ENCODE measurements at places on chromosomes 16 and 17. TPM values are rescaled to one million over a fixed set of nuclear protein-coding genes. Genes with fewer than 3 reads are reported as not detected.

DNA sequence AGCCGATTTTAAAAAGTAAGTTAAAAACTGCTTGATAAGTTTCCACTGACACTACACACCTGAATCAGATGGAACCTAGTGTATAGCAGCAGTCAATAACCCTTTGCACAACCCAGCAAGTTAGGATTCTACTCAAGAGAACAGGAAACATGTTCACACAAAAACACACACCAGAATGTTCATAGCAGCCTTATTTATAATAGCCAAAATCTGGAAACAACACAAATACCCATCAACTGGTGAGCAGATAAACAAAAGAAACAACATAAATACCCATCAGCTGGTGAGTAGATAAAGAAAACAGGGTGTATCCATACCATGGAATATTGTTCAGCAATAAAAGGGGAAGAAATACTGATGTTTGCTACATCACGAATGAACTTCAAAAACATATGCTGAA is 2.7 kb upstream of the CDH11 start:
- no peak for DNase-seq

The P3H4 gene
- total RNA-seq: 14.0 TPM

- no peak for DNase-seq
Measured at GRCh38 chr16:50708373-50709060, 15.1 kb downstream of the NOD2 start.

DNA sequence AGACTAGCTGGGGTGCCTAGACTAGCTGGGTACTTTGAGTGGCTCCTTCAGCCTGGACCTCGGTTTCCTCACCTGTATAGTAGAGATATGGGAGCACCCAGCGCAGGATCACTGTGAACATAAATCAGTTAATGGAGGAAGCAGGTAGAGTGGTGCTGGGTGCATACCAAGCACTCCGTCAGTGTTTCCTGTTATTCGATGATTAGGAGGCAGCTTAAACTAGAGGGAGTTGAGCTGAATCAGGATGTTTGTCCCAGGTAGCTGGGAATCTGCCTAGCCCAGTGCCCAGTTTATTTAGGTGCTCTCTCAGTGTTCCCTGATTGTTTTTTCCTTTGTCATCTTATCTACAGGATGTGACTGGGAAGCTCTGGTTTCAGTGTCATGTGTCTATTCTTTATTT is 8.4 kb upstream of the TMEM235 start:
- DNase-seq: no peak

DNA sequence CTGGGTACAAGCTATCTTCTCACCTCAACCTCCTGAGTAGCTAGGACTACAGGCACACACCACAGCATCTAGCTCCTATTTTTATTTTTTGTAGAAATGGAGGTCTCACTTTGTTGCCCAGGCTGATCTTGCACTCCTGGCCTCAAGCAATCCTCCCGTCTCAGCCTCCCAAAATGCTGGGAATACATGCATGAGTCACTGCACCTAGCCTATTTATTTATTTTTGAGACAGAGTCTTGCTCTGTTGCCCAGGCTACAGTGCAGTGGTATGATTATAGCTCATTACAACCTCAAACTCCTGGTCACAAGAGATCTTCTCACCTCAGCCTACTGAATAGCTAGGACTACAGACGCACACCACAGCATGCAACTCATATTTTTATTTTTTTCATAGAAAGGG is 40.1 kb upstream of the RGS9 start:
- no peak for DNase-seq

The STAC2 gene
- total RNA-seq: 0.17 TPM

DNA sequence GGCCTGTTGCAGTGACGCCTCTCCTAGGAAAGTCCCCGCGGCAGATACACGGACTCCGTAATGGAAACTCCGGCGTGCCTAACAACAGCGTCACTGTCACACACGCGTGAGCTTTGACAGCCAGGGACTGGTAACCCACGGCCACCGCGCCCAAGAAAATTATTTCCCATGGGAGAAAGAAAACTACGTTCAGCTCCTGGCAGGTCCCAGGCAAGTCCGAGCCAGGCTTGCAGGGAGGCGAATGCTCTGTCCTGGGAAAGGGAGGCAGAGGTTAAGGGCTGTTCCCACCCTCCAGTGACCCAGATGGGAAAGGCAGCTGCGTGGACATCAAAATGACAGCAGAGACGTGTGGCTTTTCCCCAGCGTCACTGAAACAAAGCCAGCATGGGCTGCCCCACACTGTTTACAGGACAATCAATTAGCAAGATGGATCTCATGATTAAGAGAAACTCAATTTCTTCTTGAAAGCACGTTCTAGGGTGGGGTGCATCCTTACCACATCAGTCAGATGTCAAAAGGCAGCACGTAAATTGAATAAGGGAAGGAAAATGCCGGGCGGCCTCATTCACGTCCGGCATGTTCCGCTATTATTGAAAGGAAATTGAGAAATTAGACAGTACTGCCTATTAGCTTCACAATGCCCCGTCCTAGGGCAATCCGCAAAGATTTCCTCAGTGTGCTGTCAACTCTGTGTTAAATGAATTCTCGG is 82.5 kb downstream of the NXN start:
- no peak for DNase-seq

The BAIAP3 gene
- total RNA-seq: 14.6 TPM

DNA sequence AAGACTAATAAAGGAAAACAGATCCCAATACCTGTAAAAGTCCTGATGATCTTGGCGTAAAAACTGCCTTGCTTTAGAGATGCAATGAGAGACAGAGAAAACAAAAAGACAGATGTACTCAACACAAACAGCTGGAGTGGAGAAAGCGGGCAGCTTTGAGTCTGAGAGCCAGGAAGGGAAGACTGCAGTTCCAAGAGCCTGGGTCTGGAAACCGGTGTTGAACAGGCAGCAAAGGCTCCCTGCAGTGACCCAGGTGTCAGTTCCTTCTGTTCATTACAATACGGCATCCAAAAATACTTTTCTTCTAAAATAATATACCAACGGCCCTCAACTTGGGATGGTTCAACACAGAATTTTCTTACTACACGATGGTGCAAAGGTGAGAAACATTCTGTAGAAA is 29.6 kb downstream of the VPS53 start:
- no peak for DNase-seq

The FHOD1 gene
- 30.7 TPM for total RNA-seq

The MYH13 gene
- not detected for total RNA-seq

The VASN gene
- 8.4 TPM for total RNA-seq

DNA sequence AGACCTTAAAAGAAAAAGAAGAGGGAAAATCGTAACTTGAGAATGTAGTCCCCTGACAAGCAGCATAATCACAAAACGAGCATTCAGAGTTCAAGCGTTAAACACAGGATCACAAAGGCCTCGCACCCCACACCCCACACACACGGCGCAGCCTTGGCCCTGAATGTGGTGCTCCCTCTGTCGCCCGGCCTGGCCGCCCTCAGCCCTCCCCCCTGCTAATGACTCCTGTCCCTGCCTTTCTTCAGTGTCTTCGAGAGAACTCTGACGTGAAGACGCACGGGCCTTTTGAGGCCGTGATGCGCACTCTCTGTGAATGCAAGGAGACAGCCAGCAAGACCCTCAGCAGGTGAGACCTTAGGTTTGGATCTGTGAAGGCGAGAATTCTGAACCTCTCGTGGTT is 47.5 kb upstream of the ENDOV start:
- no peak for DNase-seq

DNA sequence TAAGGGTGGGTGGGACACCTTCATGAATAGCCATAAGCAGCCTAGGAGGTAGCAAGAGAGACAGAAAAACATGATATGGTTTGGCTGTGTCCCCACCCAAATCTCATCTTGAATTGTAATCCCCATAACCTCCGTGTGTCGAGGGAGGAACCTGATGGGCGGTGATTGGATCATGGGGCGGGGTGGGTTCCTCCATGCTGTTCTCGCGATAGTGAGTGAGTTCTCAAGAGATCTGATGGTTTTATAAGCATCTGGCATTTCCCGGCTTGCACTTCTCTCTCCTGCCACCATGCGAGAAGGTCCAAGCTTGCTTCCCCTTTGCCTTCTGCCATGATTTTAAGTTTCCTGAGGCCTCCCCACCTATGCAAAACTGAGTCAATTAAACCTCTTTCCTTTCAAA is 259.1 kb upstream of the ERCC4 start:
- DNase-seq: no peak

The KRTAP4-3 gene
- total RNA-seq: not detected

- DNase-seq: no peak
Measured at GRCh38 chr17:34665150-34665806, 85.9 kb downstream of the TMEM132E start.

The KAT7 gene
- 43.7 TPM for total RNA-seq

GRCh38 chr16:78669994-78670393 is 570.5 kb downstream of the WWOX start:
- DNase-seq: peak; percentile 17

DNA sequence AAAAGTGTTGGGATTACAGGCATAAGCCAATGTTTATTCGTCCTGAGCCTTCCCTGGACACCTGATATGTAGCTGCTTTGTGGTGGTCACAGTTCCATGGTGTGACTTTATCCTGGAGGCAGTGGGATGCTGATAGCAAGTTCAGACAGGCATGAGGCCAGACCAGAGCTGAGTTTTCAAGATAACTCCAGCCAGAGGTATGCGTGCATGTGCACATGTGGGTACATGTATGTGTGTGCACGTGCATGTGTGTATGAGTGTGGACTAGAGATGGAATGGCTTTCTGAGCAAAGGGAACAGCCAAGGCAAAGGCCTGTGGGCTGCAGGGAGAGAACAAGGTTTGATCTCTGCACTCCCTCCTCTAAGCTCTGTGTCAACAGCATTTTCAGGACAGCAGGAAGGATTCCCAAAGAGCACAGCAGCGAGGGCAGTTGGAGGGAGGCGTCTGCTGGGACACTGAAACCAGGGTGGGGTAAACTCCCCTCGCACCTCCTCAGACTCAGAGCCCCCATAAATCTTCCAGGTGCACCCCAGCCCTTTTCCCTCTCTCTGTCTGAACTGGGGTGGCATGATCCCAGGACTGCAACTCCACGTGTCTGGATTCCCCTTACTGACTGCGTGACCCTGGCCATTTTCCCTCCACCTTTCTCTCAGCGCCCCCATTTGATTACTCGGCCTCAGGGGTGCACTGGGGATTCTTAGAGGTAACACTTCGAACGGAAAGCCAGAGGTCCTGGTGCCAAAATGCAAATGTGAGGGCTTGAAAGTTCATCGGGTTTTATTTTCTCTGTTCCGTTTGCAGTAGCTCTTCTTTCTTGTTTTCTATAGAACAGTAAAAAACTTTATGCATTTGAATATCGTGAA is 15.3 kb downstream of the NLRC5 start:
- no peak for DNase-seq

DNA sequence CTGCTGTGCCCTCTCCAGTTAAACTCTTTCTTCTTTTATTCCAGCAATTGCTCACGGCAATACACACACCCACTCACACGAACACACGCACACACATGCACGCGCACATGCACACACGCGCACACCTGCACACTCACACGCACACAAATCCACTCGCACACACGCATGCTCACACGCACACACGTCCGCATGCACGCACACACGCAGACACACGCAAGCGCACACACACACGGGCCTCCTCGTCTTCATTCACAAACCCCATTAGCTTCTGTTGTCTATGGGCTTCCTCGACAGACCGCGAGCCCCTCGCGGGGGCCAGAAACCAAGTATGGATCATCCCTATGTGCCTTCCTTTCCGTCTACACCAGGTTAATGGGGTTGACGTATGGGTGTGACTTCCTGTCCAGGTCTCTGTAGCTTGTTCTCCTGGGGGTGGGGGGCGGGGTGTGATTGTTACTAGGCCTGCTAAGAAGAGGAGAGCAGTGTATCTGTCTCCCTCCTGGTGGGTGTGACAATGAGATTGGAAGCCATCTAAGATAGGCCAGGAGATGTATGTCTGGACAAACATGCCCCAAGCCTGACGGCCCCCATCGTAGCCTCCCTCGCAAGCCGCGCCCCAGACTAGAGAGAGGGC is 670 bp upstream of the CTF1 start:
- peak; percentile 19 for DNase-seq

DNA sequence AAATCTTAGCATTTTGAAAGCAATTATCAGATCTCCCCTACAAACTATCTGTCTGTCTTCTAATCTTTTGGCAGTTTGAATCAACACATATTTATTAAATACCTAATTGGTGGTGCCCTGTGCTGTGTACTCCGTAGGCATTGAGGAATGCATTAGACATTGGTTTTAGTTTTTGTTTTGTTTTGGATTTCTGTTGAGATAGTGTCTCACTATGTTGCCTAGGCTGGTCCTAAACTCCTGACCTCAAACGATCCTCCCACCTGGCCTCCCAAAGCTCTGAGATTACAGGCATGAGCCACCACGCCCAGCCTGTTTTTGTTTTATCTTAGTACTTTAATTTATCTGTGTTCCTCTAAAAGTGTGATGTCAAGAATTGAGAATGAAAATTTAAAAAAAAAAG is 124.8 kb upstream of the RBL2 start:
- no peak for DNase-seq

The PRPSAP1 gene
- 61.4 TPM for total RNA-seq

The SPIRE2 gene
- 118 TPM for total RNA-seq
